Fibroblast of lung (primary cell): ENCODE measurements at places on chromosomes 7 and 10.

GRCh38 chr7:45024126-45024744, 24.2 kb downstream of the CCM2 start:
- no peak for DNase-seq

- DNase-seq, result no peak
These were observed 13.4 kb downstream of the SERPINE1 start for GRCh38 chr7:101140339-101140699.

- DNase-seq, result no peak
These were observed 5.8 kb downstream of the MRC1 start for GRCh38 chr10:17814973-17815372.

DNA sequence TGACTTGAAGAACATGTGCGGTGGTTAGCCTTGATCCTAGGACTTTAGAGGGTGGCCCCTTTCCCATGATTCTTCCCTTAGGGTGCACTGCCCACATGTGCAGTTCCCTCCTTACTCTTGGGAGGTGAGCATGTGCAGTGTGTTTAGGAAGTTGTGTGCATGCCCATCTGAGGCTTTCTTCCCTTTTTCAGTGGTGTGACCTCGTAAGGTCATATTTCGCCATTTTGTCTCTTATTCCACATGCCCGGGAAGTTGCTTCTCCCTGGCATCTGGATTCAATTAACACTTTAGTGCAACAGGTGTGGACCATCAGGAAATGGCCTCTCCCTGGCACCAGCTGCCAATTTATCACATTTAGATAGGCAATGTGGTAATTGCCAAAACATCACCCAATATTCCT, 380.6 kb upstream of the VSTM2A start:
- no peak for DNase-seq

- DNase-seq, result peak; percentile 83
These were observed 152.9 kb downstream of the HGF start for GRCh38 chr7:81616951-81617350.

GRCh38 chr7:29328045-29328444, 133.5 kb downstream of the CHN2 start:
- peak; percentile 8 for DNase-seq

- DNase-seq, result no peak
These were observed 7.8 kb downstream of the C7orf33 start for GRCh38 chr7:148598351-148598750.

DNA sequence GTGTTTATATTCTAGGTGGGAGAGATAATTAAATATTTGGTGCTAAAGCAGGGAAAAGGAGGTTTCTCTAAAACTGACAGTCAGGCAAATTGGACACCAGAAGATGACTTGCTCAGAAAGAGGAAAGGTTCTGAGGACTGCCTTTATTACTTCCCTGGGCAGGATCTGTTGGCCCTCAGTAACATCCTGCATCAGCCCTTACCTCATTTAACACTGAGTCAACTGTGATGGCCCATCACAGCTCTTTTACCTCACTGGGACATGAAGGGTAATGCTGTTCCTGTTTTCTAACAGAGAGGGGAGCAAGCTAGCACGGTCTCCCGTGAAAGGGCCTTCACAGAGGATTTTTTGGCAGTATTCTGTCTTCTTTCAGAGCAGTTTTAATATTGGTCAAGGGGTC, 12.0 kb downstream of the PPP1R17 start:
- no peak for DNase-seq

DNA sequence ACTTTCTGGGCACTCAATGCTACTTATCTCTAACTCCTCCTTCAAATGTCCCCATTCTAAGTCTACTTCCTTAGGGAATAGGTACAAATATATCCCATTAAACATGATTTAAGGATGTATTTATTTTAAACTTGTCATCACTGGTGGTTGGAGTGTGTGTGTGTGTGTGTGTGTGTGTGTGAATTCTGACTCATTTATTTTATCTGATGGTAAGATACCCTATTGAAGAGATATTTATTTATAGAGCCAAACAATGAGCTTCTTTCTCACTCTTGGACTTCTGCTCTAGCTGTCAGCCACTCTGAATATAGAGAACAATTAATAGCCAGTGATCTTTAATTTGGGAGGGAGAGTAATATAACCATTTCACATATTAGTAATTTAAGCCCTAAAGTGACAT, 17.8 kb upstream of the MAGI2 start:
- peak; percentile 14 for DNase-seq

DNA sequence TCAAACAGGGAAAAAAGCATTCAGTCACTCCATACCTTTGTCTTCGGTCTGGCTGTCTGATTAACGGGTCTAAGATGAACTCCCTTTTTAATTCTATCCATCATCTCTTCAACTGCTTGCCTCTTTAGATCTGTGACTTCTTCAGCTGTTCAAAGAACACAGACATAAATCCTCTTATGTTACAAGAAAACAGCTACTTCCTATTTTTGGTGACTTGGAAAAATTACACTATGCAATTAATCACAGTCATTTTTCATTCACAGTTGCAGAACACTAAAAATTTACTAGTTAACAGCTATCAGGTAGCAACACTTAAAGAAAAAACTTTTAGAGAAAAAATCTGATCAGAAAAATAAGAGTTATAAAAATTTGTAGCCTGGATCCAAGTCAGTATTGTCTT, 66.0 kb downstream of the ENO4 start:
- DNase-seq, result no peak

GRCh38 chr7:73904219-73905137, 43.5 kb downstream of the TMEM270 start:
- DNase-seq, result peak; percentile 56

- no peak for DNase-seq
These were observed 55.0 kb downstream of the BTAF1 start for GRCh38 chr10:91978585-91978984.

GRCh38 chr7:135812148-135812547, 63.5 kb upstream of the FAM180A start:
- no peak for DNase-seq

DNA sequence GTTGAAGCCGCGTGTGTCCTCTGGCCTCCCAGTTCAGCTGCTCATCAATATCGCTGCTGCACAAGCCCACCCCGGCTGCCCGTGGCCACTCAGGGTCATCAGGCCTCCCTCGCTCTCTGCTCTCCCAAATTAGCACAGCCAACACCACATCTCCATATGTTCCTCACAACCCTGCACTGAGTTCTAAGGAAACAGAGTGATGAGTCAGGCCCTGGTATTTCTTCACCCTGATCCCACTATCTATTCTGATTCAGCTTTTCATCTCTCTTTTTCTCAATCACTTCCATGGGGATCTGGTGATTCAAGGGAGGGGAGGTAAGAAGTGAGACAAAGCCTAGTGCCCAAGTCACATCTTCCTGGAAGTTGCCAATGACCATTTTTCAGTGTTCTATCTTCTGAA, 23.8 kb downstream of the CYTH3 start:
- peak; percentile 78 for DNase-seq

DNA sequence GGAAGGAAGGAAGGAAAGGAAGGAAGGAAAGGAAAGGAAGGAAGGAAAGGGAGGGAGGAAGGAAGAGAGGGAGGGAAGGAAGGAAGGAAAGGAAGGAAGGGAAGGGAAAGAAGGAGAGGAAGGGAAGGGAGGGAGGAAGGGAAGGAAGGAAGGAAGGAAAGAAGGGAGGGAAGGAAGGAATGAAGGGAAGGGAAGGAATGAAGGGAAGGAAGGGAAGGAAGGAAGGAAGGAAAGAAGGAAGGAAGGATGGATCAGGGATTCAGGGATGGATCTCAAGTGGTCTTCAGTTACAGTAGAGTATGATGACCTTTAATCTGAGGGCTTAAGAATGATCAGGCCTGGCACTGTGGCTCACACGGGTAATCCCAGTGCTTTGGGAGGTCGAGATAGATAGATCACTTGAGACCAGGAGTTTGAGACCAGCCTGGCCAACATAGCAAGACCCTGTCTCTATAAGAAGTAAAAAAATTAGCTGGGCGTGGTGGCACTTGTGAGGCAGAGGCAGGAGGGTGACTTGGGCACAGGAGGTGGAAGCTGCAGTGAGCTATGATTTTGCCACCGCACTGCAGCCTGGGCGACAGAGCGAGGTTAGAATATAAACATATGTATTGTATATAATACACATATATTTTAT, 760 bp upstream of the FOXK1 start:
- no peak for DNase-seq

DNA sequence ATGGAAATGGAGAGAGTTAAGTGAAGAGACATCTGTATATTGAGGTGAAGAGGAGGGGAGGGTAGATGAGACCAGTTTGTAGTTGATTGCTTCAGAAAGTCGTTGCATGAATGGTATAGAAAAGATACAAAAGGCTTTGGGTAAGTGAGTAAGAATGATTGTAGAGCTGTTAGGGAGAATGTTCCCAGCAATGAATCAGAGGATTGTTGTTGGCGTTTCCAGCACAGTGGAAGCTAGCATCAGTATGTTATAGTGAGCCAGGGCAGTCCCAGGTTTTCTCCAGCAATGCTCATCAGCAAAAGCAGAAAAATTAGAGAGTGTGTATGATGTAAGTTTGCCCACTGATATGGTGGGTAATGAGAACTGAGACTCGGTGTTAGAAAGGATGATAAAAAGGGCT, 15.4 kb upstream of the CDK6 start:
- DNase-seq, result peak; percentile 46

DNA sequence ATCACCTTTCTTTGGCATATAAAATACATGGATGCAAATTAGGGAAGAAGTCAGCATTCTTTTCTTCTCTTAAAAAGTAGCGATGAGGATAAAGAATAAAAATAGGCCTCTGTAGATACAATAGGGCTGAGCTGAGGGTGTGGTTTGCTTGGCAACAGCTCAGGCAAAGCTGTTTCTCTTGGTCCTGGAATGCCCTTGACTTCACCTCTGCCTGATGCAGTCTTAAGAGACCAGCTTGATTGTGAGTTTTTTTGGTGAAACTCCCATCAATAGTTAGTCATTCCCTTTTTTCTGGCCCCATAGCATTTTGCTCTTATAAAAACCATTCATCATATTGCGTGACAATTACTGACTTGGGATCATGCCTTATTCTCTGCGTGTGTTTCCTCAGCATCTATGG, 42.1 kb upstream of the MKLN1 start:
- peak; percentile 29 for DNase-seq

DNA sequence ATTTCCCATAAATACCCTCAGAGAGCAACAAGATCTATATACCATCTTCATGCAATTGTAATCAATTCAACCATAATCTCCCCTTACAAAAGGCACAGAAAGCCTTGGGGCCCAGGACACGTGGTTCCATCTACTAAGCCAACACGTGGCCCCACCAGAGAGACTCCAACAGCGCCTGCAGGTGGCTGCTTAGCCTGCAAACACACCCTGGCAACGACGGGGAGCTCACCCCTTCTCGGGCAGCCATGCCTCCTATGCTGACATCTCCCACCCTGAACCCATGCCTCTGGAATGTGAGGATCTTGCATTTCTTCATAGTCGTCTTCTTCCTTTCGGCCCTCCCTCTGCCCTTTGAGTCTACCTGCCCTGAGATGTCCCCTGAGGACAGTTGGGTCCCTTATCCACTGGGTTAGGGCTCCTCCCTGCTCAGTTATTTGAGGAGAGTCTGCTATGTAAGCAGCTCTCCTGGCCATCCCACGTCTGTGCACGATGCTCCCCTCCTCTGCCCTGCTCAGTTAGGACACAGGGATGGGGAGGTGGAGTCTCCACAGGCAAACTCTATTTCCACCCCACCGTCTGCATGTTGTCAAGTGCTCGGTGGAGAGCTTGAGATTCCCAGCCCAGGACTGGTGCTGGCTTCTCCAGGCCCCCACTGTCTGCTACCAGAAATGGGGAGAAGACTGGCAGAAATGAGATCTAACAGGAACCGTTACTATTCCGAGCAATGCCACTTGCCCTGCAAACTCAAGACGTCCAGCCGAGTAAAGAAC, 36.5 kb downstream of the EBF3 start:
- no peak for DNase-seq

DNA sequence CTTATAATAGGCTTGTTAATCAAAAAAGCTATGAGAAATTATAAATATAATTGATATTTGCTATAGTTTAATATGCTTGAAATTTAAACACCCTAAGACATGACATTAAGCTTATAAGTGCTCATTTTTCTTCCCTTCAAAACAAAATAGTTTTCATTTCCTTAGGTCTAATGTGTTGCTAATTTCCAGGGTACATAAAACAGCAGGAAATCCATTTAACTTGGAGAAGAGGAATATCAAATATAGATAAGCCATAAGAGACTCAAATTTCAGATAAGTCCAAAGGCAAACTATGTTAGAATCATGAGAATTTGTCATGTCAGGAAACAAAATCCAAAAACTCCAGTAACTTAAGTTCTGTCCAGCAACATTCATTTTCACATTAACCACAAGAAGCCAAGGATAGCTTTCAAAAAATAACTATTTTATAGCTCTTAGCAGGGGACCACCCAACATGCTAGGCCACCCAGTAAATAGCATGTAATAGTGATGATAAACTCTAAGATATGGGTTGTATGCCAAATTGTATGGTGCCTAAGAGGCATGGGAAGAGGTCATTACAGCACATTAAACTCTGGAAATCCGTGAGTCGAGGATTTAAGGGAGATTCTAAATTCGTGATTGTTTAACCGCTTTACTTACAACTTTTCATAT, 298.1 kb downstream of the CRPPA start:
- no peak for DNase-seq

GRCh38 chr7:44212581-44213184, 11.9 kb downstream of the YKT6 start:
- no peak for DNase-seq

- peak; percentile 20 for DNase-seq
These were observed 242.5 kb downstream of the REEP3 start for GRCh38 chr10:63763744-63764143.

DNA sequence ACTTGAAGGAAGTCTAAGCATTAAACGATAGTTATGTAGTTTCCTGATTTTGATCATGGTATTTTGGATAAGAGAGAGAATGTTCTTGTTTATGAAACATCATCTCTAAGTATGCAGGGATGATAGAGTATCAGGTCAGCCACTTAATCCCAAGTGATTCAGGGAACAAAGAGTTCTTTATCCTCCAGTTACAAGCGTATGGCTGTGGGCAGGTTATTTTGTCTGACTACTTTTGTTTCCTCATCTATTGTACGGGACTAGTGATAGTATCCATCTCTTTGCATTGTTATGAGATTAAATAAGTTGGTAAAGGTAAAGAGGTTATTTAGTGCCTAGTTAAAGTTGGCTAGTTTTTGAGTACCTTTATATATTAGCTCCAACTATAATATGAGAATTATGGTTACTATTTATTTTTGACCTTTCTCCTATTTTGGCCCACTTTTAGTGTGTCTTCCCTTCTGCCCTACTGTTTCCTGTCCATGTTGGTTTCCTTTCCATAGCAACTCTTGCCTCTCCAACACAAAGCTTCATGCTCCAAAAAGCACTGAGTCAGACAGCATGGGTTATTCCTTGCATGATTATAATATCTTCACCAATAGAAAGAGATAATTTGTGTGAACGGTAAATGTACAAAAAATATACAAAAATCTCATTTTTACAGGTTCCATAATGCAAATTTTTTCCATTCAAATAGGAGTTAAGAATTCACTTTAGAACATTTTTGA, 65.4 kb downstream of the SP8 start:
- DNase-seq, result no peak
